ENCODE measurements at places on chromosomes 2 and 18. TPM values are rescaled to one million over a fixed set of nuclear protein-coding genes. Genes with fewer than 3 reads are reported as not detected.

GRCh38 chr18:43789234-43790000 lies 512.1 kb upstream of the SYT4 start:
- H3K4me1 ChIP-seq: no peaks in the 10 kb centered on the region
- H3K36me3 ChIP-seq: no peaks in the 10 kb centered on the region
- H3K27me3 ChIP-seq: no peaks in the 10 kb centered on the region
- no peak for DNase-seq
- no peak overlapping the region for H3K27ac ChIP-seq

GRCh38 chr2:75545387-75545786 lies 15.4 kb downstream of the EVA1A start:
- H3K27me3 ChIP-seq: no peaks in the 10 kb centered on the region
- no peaks in the 10 kb centered on the region for H3K36me3 ChIP-seq
- no peaks in the 10 kb centered on the region for H3K4me1 ChIP-seq
- no peak overlapping the region for H3K27ac ChIP-seq
- DNase-seq: no peak
- H3K4me3 ChIP-seq: no peak overlapping the region

GRCh38 chr2:239296020-239296932 lies 104.5 kb downstream of the HDAC4 start:
- H3K27me3 ChIP-seq: no peaks in the 10 kb centered on the region
- DNase-seq: peak; percentile 88
- H3K36me3 ChIP-seq: no peaks in the 10 kb centered on the region

DNA sequence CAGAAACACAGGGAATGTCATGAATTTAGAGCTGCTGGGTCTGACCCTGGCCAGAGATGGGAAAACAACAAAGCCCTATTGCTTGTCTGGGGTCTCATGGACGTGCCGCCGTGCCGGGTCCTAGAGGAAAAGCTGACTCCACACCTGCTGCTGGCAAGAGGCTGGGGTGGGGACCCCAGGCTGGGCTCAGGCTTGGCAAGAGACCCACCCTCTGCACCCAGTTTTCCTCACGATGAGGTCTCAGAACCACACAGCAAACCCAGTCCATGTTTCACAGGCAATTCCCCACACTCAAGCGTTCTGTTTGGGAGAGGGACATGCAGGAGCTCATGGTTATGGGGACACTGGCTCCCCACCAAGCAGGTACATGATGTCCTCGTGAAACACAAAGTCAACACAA lies 367.3 kb upstream of the SALL3 start:
- no peaks in the 10 kb centered on the region for H3K27me3 ChIP-seq
- H3K27ac ChIP-seq: no peak overlapping the region
- H3K4me1 ChIP-seq: no peaks in the 10 kb centered on the region
- H3K4me3 ChIP-seq: no peak overlapping the region

- H3K27ac ChIP-seq: no peak overlapping the region
- H3K36me3 ChIP-seq: no peaks in the 10 kb centered on the region
- DNase-seq: no peak
These were observed 278.2 kb downstream of the ALK start for GRCh38 chr2:29643196-29643595.

- no peak overlapping the region for H3K4me3 ChIP-seq
- no peak overlapping the region for H3K27ac ChIP-seq
- H3K36me3 ChIP-seq: no peaks in the 10 kb centered on the region
- no peaks in the 10 kb centered on the region for H3K27me3 ChIP-seq
- H3K4me1 ChIP-seq: no peaks in the 10 kb centered on the region
- DNase-seq: no peak
These were observed 73.7 kb downstream of the RBMS1 start for GRCh38 chr2:160419776-160420505.

RAB6C gene
- total RNA-seq: not detected

- H3K4me1 ChIP-seq: no peaks in the 10 kb centered on the region
- DNase-seq: no peak
- no peak overlapping the region for H3K27ac ChIP-seq
- H3K27me3 ChIP-seq: no peaks in the 10 kb centered on the region
These were observed 199.0 kb downstream of the LPIN1 start for GRCh38 chr2:11945139-11946126.

DNA sequence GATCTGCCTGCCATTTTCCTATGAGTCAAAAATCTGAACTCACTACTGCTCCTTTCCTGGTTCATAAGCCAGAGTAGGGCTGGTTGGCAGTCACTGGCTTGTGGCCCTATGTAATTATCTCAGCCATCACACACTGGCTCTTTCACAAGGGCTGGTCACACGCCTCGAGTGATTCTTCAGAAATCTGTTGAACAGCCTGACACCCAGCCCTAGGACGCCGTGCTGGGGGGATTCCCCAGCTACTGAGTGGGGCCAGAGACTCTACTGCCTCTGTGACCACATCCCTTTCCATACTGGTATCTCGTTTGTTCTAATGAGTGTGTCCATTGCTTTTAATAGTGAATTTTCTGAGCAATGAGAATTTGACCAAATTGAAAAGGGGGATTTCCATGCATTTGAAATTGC lies 45.8 kb upstream of the RBM44 start:
- H3K4me1 ChIP-seq: no peaks in the 10 kb centered on the region
- DNase-seq: no peak
- H3K27me3 ChIP-seq: no peaks in the 10 kb centered on the region
- peaks cover 1% of the 10 kb centered on the region for H3K36me3 ChIP-seq

GRCh38 chr2:69180227-69180626 lies 167.2 kb downstream of the ANTXR1 start:
- H3K4me3 ChIP-seq: no peak overlapping the region
- no peak overlapping the region for H3K27ac ChIP-seq
- H3K27me3 ChIP-seq: no peaks in the 10 kb centered on the region

HRH4 gene
- total RNA-seq: 0.22 TPM

GRCh38 chr2:197944416-197945096 lies 140.2 kb downstream of the PLCL1 start:
- H3K4me3 ChIP-seq: no peak overlapping the region
- DNase-seq: no peak
- no peaks in the 10 kb centered on the region for H3K4me1 ChIP-seq

- H3K4me3 ChIP-seq: no peak overlapping the region
- H3K27ac ChIP-seq: no peak overlapping the region
- no peak for DNase-seq
- no peaks in the 10 kb centered on the region for H3K36me3 ChIP-seq
- no peaks in the 10 kb centered on the region for H3K27me3 ChIP-seq
- H3K4me1 ChIP-seq: no peaks in the 10 kb centered on the region
These were observed 435.5 kb upstream of the CRIM1 start for GRCh38 chr2:35920061-35920460.

GRCh38 chr2:201930831-201931230 lies 102.8 kb upstream of the FZD7 start:
- no peak for DNase-seq
- H3K36me3 ChIP-seq: no peaks in the 10 kb centered on the region
- no peak overlapping the region for H3K27ac ChIP-seq
- H3K27me3 ChIP-seq: no peaks in the 10 kb centered on the region

- H3K36me3 ChIP-seq: no peaks in the 10 kb centered on the region
- no peaks in the 10 kb centered on the region for H3K4me1 ChIP-seq
- no peaks in the 10 kb centered on the region for H3K27me3 ChIP-seq
- H3K4me3 ChIP-seq: no peak overlapping the region
- H3K27ac ChIP-seq: no peak overlapping the region
These were observed 17.6 kb upstream of the CLIP4 start for GRCh38 chr2:29097569-29097968.

GRCh38 chr18:59779979-59780378 lies 82.8 kb upstream of the CCBE1 start:
- DNase-seq: no peak
- H3K4me1 ChIP-seq: no peaks in the 10 kb centered on the region
- H3K4me3 ChIP-seq: no peak overlapping the region
- H3K27ac ChIP-seq: no peak overlapping the region

DNA sequence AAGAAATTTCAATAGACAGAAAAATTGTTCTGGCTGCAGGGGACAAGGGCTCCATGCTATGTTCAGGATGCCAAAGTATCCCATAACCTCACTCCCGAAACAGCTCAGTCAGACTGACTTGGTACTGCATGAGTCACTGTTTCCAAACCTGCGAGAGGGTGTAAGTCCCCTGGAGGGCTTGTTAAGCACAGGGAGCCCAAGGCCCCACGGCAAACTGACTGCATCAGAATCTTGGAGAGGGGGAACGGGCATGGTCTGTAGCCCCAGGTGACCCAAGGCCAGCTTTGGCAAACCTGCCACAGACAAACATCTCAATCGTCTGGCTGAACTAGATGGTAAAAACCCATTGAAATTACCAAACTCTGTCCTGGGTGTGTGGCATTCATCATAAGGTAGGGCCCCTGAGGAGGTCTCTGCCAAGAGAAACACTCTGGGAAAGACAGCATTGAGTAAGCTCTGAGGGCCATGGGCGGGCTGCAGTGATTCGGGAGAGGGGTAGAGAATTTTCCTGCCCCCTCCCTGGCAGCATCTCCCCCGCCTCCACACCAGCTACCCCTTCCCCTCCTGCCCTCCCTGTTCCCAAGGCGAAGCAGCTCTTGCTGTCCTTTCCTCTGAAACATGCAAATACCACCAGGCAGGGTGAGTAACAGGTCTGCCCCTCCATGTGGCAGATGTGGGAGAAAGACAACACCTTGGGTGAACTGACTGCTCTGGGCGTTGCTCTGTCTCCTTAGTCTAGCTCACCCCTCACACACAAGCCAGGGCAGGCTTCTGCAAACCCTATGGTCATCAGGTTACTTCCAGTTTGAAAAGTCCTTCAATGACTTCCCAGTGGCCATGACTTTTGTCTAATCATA lies 274.7 kb upstream of the SIX2 start:
- H3K27ac ChIP-seq: no peak overlapping the region
- no peak overlapping the region for H3K4me3 ChIP-seq
- no peaks in the 10 kb centered on the region for H3K4me1 ChIP-seq
- no peaks in the 10 kb centered on the region for H3K27me3 ChIP-seq
- DNase-seq: no peak

DNA sequence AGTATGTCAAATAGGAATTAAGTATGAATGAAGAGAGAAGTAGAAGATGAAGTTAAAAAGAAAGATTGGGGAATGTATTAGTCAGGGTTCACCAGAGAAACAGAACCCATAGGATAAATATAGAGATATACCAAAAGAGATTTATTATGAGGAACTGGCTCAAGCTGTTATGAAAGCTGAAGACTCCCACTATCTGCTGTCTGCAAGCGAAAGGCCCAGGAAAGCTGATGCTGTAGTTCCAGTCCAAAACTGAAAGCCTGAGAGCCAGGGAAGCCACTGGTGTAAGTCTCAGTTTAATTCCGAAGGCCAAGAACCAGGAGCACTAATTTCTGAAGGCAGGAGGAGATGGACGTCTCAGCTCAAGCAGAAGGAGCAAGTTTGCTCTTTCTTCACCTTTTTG lies 200.9 kb upstream of the FN1 start:
- DNase-seq: no peak
- H3K27me3 ChIP-seq: no peaks in the 10 kb centered on the region
- no peak overlapping the region for H3K4me3 ChIP-seq
- no peak overlapping the region for H3K27ac ChIP-seq

DNA sequence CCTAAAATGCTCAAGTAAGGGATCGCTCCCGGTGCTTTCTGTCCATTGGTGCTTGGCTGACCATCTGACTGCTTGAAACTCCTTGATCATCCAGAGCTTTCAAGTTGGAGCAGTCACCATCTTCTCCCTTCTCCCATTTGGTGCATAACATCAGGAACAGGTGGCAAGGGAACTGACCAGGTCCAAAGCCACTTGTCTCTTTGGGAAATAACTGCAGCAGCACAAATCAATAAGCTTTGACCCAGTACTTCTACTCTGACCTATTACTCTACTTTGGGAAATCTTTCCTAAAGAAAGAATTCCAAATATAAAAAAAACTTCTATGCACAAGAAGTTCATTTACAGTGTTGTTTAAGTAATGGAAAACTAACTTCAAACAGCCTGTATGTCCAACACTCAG lies 10.6 kb upstream of the MAT2A start:
- H3K27ac ChIP-seq: no peak overlapping the region
- DNase-seq: no peak
- H3K27me3 ChIP-seq: no peaks in the 10 kb centered on the region
- H3K4me1 ChIP-seq: no peaks in the 10 kb centered on the region
- no peak overlapping the region for H3K4me3 ChIP-seq

All from right lobe of liver (tissue), 6 donors.